Stromal cell of bone marrow (primary cell): ENCODE measurements at places on chromosomes 7 and 10.

GRCh38 chr10:57983281-57983791 lies 284.4 kb downstream of the IPMK start:
- no peak for DNase-seq

DNA sequence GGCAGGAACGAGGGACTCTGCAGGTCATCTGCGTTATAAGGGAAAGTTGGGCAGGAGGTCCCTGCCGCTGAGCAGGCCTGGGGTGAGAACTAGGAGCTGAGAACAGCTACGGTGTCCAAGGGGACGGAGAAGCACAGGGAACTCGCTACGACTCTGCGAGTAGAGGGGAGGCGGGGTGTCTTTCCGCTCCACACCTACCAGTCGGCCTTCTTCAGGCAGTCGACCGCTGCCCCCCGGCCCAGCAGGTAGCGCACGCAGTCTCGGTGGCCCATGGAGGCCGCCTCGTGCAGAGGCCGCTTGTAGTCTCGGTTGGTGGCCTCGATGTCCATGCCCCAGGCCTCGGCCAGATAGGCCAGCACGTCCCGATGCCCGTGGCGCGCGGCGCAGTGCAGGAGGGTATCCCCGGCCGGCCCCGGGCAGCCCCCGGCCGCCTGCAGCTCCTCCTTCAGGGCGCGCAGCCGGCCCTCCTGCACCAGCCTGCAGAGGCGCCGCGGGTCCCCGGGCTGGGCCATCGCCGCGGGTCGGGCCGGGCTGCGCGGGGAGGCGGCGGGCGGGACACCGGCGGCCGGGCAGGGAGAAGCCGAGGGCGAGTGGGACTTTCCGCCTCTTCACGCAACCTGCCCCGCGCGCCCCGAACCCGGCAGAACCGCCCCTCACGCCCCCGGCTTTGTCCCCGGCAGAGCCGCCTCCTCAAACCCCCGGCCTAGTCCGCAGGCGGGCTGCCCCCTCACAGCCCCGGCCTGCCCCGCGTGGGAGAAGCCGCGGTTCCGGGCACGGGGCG lies 660 bp downstream of the ANKRD16 start:
- DNase-seq: no peak

DNA sequence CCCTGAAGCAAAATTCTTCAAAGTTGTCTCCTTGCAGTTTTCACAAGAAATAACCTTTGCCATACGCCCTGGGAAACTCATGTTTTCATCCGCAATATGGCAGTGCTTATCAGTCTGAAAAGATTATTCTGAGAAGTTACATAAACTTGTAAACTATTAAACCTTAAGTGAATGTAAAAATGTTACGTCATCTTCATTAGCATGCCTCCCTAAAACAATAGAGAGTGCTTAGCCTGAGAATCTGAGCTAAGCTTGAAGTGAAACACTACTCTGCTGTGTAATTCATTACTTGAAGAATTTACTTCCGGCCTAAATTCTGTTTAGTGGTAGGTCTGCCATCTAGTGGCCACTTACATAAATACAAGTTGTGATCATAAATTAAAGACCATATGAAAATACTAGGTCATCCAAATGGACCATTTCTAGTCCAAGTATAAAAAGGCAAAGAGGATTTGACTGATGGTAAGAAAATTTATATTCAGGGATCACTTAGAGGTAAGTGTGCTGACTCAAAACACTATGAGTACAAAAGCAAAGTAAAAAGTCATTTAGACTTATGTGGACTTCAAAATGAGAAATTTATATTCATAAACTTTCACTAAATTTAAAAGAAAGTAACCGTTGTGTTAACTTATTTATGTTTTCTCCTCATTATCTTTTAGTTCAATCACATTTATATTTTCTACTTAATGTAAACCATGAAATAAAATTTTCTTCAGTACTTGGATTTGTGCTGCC lies 745.1 kb upstream of the LRRTM3 start:
- peak; percentile 25 for DNase-seq

DNA sequence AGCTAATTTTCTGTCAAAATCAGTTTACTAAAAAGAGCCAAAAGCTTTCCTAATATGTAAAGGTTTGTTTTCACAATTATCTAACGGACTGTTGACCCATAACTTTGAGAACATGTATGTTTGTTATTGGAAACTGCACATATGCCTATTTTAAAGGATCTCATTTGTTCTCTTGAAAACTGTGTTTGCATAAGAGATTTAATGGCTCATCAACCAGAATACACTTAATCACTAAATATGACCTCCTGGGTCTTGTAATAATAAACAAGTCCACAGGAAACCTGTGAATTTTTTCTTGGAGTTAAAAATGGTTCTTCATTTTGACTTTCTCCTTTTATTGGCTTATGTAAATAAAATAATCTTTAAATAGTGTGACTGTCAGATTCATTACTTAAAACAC lies 48.3 kb upstream of the STEAP1B start:
- DNase-seq: no peak

GRCh38 chr10:116203661-116204060 lies 69.3 kb downstream of the GFRA1 start:
- DNase-seq: no peak

DNA sequence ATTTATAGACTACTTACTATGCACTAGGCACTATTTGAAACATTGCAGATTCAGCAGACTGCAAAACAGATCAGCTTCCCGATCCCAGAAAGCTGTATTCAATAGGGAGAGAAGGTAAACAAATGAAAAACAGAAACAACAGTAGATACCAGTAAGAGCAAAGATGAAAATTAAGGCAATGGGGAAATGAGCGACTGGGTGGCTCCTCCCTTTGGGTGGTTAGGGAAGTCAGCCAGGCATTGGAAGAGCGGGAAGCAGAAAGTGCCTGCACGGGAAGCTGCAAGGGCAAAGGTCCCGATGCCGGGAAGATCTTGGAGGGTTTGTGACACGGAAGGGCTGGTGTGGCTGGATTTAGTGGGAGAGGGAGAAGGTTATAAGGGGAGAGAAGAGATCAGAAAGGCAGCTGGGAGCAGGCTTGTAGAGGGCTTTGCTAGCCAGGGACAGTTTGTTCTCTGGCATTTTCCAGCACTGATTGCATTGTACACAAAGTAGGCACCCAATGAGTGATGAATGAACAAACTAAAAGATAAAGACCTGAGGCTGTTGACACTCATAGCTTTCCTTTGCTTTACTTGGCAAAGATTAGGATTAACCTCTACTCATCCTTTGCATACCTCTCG lies 67.8 kb downstream of the NAMPT start:
- peak; percentile 82 for DNase-seq

- no peak for DNase-seq
Measured at GRCh38 chr7:158430308-158431034, 157.2 kb downstream of the PTPRN2 start.

GRCh38 chr10:29434111-29434510 lies 145.2 kb downstream of the LYZL1 start:
- DNase-seq: no peak

DNA sequence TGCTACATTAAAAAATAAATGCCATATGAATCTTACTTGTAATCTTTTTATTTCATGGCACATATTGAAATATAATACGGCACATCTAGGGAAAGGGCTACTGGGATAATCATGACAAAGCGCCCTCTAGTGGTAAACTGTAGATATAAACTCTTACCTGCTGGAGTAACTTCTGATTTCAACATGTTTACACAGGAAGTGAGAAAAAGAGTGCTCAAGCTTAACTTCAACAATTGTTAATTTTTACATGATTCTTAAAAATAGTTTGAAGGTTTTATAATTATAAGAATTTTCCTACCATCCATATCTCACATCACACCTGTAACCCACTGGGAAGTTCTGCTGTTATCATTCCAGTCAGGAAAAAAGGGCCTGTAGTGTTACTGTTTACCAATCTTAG lies 2.0 kb upstream of the HEPACAM2 start:
- peak; percentile 34 for DNase-seq

- peak; percentile 52 for DNase-seq
Measured at GRCh38 chr10:71232089-71232998, 20.0 kb downstream of the UNC5B start.

GRCh38 chr7:116355424-116355765 lies 144.1 kb upstream of the CAV2 start:
- no peak for DNase-seq

DNA sequence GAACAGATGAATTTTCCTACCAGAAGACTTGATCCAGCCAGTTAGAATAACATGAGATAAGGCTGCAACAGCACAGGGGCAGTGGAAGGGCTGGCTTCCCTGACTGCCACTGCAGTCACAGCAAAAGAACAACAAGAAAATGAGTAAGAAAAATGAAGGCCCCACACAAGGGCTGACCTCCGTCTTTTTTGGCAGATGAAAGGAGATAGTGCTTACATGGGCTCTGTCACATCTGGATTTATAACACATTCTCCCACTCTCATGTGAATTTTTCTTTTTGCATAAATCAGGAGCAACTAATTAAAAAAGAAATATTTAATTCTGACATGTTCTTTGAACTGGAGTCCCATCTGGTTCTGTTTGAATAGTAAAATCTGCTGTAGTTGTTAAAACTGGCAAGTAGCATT lies 99.6 kb downstream of the NRP1 start:
- no peak for DNase-seq

GRCh38 chr7:25994433-25994994 lies 157.5 kb upstream of the NFE2L3 start:
- DNase-seq: no peak

DNA sequence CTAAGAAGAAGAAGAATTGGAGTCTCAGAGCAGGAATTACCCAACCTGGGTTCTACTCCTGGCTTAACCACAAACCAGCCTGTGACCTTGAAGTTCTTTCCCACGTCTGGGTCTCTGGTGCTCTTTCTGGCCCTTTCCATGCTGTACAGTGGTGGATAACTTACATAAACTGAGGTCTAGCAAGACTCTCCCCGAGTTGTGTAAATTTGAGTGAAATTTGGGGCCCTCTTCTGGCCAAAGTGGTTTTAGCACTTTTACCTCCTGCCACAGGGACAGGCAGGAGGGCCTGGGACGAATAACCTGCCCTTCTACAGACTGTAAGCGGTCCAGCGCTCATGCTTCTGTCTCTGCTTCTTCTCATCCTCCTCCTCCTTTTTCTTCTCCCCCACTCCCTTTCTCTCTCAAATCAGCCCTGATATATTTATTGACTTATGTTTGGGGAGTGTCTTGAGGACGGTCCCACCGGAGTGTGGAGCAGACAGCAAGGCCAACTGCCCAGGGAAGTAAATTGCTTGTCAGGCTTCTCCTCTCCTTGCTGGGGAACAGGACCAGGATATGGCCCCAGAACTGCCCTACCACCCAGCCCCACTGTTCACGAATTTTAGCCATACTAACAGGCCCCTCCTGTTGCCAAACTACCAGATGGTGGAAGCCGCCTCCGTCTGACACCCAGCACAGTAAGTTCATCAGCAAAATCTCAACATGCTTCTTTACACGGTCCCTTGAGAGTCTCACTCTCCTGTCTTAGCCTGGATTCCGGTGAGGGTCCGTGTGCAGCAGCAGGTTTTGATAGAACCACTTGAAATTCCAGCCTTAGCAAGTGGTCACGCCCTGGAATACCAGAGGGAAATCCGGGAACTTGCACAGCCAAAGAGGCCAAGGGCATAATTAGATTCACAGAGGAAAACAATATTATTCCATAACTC lies 4.0 kb upstream of the SH3PXD2A start:
- DNase-seq: no peak

DNA sequence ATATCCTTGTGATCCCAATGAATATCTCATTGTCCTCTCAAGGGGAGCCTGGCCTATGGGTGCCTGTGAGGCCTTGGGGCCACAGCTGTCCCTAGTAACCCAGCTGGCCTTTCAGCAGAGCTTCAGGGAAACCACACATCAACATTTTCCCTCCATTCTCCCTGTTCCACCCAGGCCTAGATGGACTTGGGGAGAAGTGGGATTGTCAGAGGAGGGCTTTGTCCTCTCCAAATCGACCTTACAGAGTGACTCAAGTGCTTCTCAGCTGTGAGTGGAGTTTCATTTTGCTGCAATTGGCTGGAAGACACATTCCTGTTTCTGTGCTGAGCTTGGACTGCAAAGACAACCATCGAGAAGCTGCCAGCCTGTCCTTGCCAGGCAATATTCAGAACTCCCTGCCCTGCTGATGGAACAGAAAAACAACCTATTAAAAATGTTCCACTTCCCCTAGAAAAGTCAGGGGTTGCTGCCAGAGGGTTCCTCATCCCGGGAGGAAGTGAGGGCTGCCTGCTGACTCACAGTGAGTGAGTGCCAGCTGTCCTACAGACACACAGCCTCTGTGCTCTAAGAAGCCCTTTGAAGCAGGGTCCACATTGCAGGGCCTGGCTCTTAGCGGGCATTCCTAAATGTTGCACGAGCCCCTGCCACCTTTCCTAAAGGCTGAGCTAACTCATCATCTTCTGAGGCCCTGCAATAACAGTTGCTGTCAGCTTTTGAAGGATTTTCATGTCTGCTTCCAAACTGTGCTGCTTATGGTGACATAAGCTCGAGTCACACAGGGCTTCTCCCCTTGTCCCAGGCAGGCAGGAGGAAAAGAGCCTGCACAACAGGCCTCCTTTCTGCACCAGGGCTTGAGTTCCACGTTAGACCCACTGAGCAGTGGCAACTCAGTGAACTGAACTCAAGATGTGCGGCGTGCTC lies 20.5 kb downstream of the STRA8 start:
- peak; percentile 73 for DNase-seq

- no peak for DNase-seq
Measured at GRCh38 chr7:44882899-44883298, 2.4 kb downstream of the PURB start.

- DNase-seq: no peak
Measured at GRCh38 chr10:43137717-43138020, 576 bp upstream of the CSGALNACT2 start.

DNA sequence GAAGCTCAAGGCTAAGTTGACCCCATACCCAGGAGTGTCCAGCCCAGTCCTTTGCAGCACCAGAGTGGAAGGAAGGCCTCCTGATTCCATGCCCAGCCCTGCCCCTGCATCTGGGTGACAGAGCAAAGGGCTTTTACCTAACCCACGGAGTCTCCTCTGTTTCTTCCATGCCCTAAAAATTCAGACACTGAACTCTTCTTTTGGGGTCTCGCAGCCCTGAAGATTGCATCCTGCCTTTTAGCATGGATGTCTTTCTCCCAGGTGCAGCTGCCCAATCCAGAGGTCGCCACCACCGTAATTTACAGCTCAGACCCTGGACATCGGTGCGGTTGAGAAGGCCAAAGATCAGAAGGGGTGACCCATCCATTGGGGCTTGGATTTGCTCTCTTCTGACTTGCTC lies 50.8 kb downstream of the CXCL12 start:
- DNase-seq: no peak

DNA sequence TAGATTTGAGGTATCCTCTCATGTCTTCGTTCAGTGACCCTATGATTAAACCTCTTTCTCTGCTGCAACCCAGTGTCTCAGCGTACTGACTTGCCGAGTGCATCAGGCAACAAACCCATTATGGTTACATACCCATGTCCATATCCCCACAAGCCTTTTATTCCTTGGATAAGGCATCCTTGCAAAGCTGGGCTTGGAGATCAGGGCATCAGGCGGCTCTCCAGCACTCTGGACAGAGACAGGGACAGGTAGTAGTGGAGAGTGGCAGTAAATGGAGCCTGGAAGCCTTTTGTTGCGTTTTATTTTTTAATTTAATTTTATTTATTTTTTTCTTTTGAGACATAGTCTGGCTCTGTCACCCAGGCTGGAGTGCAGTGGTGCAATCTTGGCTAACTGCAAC lies 32.0 kb upstream of the NPFFR1 start:
- DNase-seq: no peak

GRCh38 chr7:159119851-159120539 lies 24.7 kb downstream of the VIPR2 start:
- DNase-seq: no peak
